ENCODE measurements at places on chromosomes 5 and 9. TPM values are rescaled to one million over a fixed set of nuclear protein-coding genes. Genes with fewer than 3 reads are reported as not detected.

C5 gene
- total RNA-seq = 14.9 TPM

DNA sequence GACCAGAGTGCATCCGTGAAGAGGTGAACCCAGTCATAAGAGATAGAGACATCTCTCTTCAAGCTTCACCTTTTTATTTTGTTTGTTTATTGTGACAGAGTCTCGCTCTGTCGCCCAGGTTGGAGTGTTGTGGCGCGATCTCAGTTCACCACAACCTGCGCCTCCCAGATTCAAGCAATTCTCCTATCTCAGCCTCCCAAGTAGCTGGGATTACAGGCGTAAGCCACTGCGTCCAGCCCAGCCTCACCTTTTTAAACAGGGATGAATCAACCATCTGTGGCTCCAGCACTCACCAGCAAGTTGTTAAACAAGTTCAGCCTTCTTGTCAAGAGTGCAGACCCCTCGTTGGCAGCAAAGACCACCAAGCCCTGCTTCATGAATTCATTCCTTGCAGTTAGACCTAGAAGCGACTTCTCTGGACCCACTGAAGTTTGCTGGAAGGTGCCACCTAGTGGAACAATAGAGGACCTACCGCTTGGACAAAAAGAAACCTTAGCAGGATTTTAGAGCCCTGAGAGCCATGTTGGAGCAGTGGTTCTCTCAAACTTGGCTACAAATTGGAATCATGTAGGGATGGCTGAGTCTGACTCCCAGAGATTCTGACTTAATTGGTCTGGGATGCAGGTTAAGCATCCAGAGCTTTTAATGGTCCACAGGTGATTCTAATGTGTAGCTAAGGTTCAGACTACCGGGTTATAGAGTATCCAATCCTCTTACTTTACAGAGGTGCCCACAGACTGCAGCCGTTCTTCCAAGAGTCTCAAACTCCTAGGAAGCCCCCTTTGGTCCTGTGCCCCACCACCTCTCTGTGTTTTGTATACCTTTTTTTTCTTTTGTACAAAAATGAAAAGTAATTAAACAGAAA is 10.5 kb upstream of the GALNT10 start:
- DNase-seq = peak; percentile 45

- no peak for DNase-seq
These were observed 82.4 kb downstream of the NTRK2 start for GRCh38 chr9:84751921-84752320.

LRRC70 gene
- total RNA-seq = 0.56 TPM

SHISAL2B gene
- not detected for total RNA-seq

- DNase-seq = peak; percentile 80
These were observed 2.6 kb upstream of the GCNT1 start for GRCh38 chr9:76456202-76456926.

GFRA3 gene
- total RNA-seq = 2.4 TPM

- DNase-seq = no peak
These were observed 152.4 kb upstream of the RAPGEF1 start for GRCh38 chr9:131892162-131892707.

LIX1 gene
- total RNA-seq = 4.0 TPM

Data from Caco-2 (cell line).